ENCODE measurements at places on chromosomes 7 and 10.
A peak's percentile ranks its signal among the peaks of the same experiment; 100 is the strongest.

DNA sequence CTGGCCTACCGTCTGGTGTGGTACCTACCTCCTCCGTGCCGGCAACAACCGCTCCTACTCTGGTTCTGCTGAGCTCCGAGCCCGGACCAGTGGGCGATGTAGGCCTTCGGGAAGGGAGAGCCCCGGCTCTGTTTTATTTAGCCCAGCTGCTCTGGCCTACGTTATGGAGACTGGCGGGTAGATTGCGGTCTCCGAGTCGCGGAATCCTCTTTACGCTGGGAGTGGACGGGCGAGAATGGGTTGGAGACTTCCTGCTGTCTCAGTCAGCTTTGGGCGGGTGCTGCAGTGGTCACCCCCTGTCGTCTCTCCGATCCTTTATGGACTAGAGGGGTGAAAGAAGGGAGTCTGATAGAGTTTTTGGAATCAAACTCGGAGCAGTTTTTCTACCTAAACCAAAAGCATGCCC is 406 bp downstream of the CBLL1 start:
- DNase-seq = no peak

- no peak for DNase-seq
Observed at GRCh38 chr7:6502886-6503285, 48.4 kb downstream of the GRID2IP start.

- peak; percentile 54 for DNase-seq
Observed at GRCh38 chr7:24828891-24829661, 71.8 kb upstream of the GSDME start.

- DNase-seq = peak; percentile 73
Observed at GRCh38 chr7:108308903-108309302, 147.3 kb downstream of the NRCAM start.

GRCh38 chr7:36448781-36449379 is 59.2 kb downstream of the ANLN start:
- peak; percentile 33 for DNase-seq

- DNase-seq = no peak
Observed at GRCh38 chr10:100733329-100733728, 12.1 kb upstream of the PAX2 start.

DNA sequence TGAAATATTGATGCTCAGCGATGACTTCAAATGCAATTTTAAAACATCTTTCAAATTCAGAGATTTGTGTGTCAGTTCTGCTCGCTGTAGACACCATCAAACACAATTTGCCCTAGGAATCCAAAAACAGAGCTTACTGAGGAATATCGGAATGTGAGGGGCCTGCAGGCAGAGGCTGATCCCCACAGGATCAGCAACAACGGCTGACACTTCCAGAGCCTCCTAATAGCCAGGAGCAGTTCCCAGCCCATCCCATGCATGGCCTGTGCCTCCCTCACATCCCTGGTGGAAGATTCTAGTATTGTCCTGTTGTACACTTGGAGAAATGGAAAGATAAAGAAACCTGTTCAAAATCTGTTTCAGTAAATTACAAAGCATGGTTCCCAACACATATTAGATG is 129.7 kb upstream of the VWC2 start:
- no peak for DNase-seq

GRCh38 chr10:557792-558328 is 131.6 kb downstream of the DIP2C start:
- DNase-seq = no peak

GRCh38 chr7:134778941-134779740 is at the start of gene CALD1:
Gene CALD1, plus strand, starts transcription at chr7:134779634. Its CDS starts 88,100 bp downstream, at chr7:134867734.
- DNase-seq = peak; percentile 95

GRCh38 chr7:118974836-118975235 is 750.3 kb downstream of the ANKRD7 start:
- no peak for DNase-seq

GRCh38 chr7:43307522-43307921 is 195.1 kb downstream of the HECW1 start:
- DNase-seq = no peak

GRCh38 chr10:94409021-94409657 is 6.8 kb downstream of the TBC1D12 start:
- DNase-seq = no peak

GRCh38 chr10:75865413-75866299 is 434.2 kb downstream of the LRMDA start:
- DNase-seq = no peak

GRCh38 chr10:88982366-88982765 is 8.2 kb upstream of the FAS start:
- DNase-seq = no peak

- peak; percentile 87 for DNase-seq
Observed at GRCh38 chr7:54811041-54811845, 52.2 kb upstream of the SEC61G start.

- peak; percentile 81 for DNase-seq
Observed at GRCh38 chr10:122374859-122375678, 561 bp downstream of the PLEKHA1 start.

DNA sequence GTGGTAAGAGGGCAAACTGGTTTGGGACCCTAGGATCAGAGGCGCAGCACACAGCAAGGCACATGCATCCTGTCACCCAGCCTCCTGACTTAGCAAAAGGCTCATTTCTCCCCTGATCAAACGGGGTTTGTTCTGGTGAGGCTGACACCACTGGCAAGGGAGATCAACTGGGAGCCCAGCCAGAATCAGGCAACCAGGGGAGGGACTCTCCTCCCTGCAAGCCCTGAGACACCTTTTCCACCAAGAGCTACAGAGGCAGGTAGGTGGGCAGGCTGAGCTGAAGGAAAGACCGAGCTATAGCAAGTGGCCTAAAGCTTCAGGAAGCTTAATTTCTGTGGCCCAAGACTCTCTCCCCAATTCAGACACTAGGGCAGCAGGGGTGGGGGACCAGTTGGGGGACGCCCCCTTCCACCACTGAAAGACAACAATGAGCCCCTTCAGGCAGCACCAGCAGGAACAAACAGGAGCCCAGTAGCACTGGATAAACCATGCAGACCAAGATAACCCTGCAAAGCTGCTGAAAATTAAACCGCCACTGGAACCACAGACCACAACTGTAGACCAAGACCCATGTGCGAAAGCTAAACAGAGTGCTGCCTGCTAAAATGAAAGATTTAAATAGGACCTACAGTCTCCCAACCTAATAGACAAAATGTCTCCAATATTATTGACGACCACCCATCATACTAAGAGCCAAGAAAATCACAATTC is 27.1 kb upstream of the SAR1A start:
- DNase-seq = no peak

GRCh38 chr7:41579961-41580935 is 122.6 kb downstream of the INHBA start:
- peak; percentile 60 for DNase-seq

GRCh38 chr10:301536-301935 is 166.3 kb downstream of the ZMYND11 start:
- DNase-seq = no peak

- no peak for DNase-seq
Observed at GRCh38 chr7:147653456-147653855, 937.1 kb upstream of the C7orf33 start.

DNA sequence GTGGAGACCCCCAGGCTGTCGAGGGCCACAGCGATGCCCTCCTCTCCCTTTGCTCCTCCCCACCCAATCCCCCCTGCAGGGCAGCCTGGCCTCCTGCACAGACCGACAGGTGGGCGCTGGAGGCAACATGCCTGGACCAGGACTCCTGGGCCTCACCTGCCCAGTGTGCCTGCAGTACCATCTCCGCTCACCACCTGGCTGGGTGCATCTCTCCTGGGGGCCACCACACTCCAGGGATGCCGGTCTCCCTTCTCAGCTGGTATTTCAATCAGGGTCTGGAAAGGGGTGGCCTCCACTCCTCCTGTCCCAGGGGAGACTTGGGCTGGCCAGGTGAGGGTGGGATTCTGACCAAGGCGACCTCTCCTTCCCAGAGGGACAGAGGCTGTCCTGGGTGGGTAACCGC is 17.2 kb upstream of the CFAP46 start:
- no peak for DNase-seq

Measured in adipocyte (in vitro differentiated cells).